ENCODE measurements at places on chromosomes 5 and 9.
A peak's percentile ranks its signal among the peaks of the same experiment; 100 is the strongest.

- no peak for DNase-seq
Observed at GRCh38 chr5:111277061-111277460, 52.9 kb downstream of the CAMK4 start.

DNA sequence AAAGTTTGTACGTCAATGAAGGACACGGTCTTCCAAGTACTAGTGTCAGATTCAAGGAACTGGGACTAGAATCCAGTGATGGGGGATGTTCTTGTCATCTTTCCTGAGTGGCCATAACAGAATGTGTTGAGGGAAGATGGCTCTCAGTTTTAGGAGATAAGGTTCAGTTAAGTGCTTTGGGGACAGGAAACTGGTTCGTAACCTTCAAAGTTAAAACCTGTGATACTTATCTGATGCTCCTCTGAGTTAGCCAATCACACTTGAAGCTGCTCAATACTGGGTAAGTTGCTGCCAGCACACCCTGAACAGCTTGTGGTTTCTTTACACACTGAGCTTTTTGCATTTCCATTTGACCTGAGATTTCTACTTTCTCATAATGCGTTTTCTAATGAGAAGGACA lies 64.4 kb downstream of the PIK3R1 start:
- DNase-seq = no peak

GRCh38 chr5:34915856-34916192 lies 313 bp downstream of the BRIX1 start:
- DNase-seq = no peak

GRCh38 chr9:100600521-100601079 lies 22.7 kb downstream of the CAVIN4 start:
- no peak for DNase-seq

GRCh38 chr5:58117542-58117941 lies 342.3 kb downstream of the PLK2 start:
- DNase-seq = no peak

GRCh38 chr9:88477300-88477751 lies 57.7 kb upstream of the NXNL2 start:
- DNase-seq = no peak

GRCh38 chr5:138282920-138283742 lies 8.7 kb upstream of the GFRA3 start:
- DNase-seq = no peak

DNA sequence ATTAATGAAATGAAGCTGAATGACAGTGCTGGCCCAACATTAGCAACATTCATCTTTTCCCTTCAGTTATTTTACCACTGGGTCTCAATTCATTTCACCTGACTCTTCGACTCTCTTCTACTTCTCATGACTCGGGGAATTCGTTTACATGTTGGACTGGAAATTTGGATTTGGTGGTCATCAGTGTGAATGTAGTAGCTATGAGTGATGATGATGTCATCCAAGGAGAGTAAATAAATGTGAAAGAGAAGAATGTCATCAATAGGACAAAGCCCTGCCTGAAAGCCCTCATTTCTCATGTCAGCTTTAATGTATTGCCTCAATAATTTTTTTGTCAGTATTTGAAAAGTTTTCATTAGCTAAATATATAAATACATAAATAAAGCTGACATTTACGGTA lies 21.9 kb upstream of the CFAP95 start:
- DNase-seq = no peak

DNA sequence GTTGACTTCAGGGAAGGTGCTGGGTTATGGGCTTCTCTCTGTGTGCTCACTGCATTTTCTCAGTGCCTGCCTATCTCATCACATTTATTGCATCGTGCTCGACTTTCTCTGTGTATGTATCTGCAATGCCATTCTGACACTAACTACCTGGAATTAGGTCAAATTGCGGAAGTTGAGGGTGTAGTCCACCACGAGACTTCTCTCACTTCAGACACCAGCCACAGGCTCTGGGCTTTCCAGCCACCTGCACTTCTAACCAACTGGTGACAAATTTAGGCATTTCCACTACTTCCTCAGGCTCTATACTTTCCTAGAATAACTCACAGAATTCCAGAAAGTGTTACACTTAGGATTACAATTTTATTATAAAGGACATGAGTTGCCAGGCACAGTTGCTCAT lies 188.6 kb upstream of the ZNF608 start:
- DNase-seq = no peak

DNA sequence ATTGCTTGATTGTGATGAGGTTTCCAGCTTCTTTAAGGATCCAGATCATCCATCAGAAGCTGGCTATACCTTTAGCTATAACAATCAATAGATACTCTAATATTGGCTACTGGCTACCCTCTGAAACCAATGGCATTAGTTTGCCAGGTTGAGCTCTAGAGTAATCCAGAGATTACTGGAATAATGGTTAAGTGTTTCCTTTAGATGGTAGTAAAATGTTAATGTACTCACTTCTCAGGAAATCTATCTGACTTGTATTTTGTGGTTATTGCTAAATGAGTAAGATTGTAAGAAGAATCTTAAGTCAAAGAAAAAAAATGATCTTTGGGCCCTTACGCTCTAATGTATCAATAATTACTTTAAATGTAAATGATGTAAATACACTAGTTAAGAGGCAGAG lies 57.6 kb upstream of the OTP start:
- no peak for DNase-seq

GRCh38 chr9:2876320-2876719 lies 32.4 kb upstream of the PUM3 start:
- DNase-seq = no peak

GRCh38 chr9:113566712-113567071 lies 103.2 kb downstream of the RGS3 start:
- DNase-seq = no peak

- DNase-seq = no peak
Observed at GRCh38 chr5:171666815-171667214, 118.8 kb upstream of the SMIM23 start.

DNA sequence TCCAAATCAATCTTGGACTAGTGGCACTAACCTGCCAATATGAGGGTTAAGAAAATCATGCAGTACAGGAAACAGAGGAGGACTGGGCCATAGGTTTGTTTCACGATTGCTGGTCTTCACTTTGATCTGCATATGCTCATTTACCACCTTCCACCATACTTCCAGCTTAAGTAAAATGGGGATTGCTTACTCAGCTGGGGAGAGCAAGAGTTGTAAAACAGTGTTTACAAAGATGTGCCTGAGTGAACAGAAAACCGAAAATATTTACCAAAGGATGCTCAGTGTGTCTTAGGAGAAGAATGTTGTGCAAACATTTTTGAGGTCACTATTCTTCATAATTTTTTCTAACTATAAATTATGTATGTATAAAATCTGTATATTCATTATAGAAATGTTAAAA lies 65.1 kb upstream of the DNAH5 start:
- DNase-seq = peak; percentile 73

GRCh38 chr5:149383399-149383798 lies 4.3 kb upstream of the IL17B start:
- DNase-seq = no peak

DNA sequence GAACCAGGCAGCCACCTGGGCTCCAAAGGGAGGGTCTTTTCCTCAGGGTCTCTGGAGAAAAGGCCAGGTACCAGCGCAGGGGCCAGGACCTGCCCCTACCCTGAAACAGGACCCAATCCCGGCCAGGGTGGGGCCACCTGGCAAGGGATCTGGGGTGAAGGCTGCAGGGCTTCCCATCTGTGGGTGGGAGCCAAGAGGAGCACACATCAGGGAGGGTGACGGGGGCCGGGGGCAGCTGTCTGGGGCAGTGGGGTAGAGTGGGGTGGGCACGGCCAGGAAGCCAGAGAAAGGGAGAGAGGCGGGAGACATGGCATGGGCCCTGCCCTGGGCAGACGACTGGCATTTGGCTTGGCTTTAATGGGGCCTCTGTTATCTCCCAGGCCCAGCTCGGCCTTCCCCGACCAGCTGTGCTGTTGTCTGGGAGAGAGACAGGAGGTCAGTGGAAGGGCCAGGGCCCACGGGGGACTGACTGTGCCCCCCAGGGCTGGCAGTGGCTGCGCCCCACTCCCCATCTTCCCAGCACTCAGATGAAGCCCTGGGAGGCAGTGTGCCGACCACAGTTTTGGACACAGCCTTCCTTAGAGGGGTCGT lies 57.2 kb upstream of the RNF130 start:
- no peak for DNase-seq

DNA sequence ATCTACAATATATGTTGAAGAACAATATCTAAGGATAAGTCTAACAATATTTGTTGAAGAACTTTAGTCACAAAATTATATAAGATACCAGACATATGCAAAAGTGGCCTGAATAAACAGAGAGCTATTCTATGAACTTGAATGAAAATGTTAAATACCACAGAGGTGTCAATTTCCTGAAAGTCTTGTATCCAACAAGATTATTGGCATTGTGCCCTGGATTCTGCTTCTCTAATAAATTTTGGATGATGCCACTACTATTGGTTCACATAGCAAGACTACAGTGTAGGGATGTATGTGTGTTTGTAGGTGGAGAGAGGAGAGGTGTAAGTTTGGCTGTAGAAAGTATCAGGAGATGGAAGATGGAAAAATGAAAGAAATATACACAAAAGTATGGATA lies 731.8 kb upstream of the RGMB start:
- DNase-seq = no peak

DNA sequence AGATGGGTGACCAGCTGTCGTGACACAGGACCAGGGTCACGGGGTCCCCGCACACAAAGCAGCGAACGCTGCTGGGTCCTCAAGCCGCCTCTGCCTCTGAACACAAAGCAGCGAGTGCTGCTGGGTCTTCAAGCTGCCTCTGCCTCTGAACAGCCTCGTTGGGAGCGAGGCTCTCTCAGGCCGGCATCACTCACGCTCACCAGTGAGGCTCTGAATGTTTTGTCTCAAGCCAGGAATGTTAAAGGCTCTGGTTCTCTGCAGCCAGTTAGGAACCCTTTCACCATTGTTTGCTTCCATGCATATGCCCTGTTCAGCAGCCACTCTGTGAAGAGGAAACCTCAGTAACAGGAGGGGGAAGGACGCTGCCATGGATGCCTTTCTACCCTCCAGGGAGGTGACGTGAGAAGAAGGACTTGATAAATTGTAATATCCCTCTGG lies 82.7 kb upstream of the TAF11L2 start:
- no peak for DNase-seq

DNA sequence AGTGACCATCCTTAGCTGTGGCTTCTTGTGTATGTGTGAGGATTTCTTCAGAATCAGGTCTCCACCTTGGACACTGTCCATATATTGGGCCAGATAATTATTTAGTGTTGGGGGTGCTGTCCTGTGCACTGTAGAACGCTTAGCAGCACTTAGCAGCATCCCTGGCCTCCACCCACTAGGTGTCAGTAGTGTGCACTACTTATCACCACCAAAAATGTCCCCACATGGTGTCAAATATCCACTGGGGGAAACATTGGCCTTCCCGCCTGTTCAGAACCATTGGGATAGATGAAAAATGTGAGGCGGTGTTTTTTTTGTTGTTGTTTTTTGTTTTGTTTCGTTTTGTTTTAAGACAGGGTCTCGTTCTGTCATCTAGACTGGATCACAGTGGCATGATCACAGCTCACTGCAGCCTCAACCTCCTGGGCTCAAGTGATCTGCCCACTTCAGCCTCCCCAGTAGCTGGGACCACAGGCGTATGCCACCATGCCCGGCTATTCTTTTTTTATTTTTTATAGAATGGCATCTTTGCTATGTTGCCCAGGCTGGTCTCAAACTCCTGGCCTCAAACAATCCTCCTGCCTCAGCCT lies 67.7 kb downstream of the TENT4A start:
- DNase-seq = no peak

GRCh38 chr5:116771466-116772151 lies 197.0 kb upstream of the SEMA6A start:
- DNase-seq = no peak

- no peak for DNase-seq
Observed at GRCh38 chr5:72465601-72466563, 41.3 kb downstream of the ZNF366 start.

DNA sequence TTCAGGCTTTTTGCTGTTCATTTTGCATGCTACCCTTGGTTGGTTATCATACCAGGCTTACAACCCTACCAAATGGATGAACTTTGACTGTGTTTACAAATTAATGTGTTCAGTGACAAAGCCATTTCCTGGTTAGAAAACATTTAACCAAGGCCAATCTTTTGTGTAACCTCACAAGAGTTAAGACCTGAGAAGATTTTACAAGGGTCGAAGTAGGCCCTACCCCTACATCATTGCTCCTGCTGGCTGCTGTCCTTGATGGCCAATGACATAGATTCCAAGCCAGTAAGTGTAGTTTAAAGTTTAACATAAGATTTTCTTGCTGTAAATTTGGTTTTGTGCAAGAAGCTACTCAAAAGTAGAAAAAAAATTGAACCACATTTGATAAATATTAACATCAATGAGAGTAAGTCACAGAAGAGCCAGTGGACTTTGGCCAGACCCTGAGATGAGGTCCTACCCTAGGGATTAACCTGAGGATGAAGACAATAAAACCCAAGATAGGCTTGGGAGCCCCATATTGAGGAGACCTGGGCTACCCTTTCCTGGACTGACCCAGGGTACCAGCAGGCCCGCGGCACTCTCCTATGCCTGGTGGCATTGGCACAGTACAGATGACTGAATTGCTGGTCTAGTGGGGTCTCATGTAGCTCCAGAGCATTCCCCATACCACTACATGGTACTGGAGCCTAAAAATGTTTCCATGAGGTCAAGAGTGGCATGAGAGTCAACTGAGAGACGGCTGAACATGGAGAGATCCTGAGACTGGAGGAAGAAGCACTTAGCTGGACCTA lies 8.3 kb downstream of the C1QTNF3 start:
- DNase-seq = no peak

- no peak for DNase-seq
Observed at GRCh38 chr5:71914281-71914680, 193.0 kb upstream of the MAP1B start.

GRCh38 chr9:135078361-135078821 lies 9.1 kb upstream of the OLFM1 start:
- no peak for DNase-seq

GRCh38 chr9:76394960-76395252 lies 680 bp upstream of the RFK start:
- peak; percentile 40 for DNase-seq

- DNase-seq = no peak
Observed at GRCh38 chr5:81750308-81751008, 439 bp downstream of the SSBP2 start.

- DNase-seq = no peak
Observed at GRCh38 chr5:3393920-3394597, 201.6 kb upstream of the IRX1 start.

GRCh38 chr5:169164481-169164925 lies 136.4 kb downstream of the SLIT3 start:
- DNase-seq = no peak

DNA sequence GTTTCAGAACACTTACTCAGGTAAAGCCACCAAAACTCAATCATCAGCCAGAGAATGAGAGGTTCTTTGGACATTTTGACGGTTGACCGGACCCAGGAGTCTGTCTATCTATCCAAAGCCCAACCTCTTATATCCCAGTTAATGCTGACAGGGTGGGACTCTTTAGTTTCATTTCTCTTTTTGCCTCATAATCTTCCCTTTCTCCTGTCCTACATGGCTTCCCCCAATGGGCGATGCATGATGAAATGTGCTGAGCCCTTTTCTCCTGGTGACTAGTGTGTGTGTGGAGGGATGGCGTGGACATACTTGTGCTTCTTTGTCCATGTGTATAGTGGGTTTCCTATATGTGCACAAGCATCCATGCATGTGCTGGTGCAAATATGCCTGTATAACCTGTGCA lies at the start of gene TIMD4:
TSS of gene TIMD4 (minus strand) at position 102 of the 400 bp plus-strand sequence. CDS start at position 74, 28 bp downstream.
- no peak for DNase-seq

- no peak for DNase-seq
Observed at GRCh38 chr5:115543365-115544042, 1.1 kb downstream of the FEM1C start.

Data from NCI-H510A (cell line).